ENCODE measurements at places on chromosomes 1 and 21.
A peak's percentile ranks its signal among the peaks of the same experiment; 100 is the strongest.

GRCh38 chr1:243964915-243965314 is 86.2 kb upstream of the ZBTB18 start:
- no peak for DNase-seq

- DNase-seq = peak; percentile 35
Measured at GRCh38 chr1:43152866-43153265, 19.2 kb downstream of the EBNA1BP2 start.

DNA sequence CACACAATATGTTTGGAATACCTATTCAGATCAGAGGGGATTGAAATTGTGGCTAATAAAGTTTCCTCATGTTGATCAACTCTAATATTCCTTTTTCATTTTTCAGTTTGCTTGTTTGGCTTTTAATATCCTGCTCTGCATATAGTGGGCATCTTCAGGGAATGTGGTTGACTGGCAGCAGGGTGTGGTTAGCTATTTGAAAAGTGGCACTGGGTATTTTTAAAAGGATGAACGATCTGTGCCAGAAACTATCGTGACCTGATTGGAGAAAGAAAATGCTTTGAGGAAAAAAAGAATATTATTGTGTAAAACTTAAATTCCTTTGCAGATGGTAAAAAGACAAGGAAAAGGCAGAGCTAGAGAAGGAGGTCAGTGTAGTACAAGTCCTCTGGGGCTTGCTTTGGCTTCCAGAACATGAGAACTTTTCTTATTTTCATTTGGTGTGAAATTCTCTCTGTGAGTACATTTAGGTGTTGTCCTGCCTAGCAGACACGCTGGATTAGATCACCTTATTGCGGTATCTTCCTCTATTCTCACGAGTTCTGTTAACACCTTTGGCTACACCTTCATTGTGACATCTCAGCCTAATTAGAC is 329.7 kb upstream of the SNX7 start:
- no peak for DNase-seq

DNA sequence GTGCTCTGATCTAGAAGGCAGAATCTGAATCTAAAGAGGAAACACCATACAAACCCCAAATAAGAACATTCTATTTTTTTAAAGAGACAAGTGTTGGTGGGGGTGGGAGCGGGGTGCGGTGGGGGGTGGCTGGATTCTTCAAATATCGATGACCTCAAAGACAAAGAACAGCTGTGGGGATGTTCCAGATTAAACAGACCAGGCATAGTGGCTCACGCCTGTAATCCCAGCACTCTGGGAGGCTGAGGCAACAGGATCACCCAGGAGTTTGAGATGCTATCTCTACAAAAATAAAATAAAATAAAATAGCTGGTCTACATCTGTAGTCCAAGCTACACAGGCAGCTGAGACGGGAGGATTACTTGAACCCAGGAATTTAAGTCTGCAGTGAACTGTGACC is 5.0 kb downstream of the ATP1A4 start:
- no peak for DNase-seq

DNA sequence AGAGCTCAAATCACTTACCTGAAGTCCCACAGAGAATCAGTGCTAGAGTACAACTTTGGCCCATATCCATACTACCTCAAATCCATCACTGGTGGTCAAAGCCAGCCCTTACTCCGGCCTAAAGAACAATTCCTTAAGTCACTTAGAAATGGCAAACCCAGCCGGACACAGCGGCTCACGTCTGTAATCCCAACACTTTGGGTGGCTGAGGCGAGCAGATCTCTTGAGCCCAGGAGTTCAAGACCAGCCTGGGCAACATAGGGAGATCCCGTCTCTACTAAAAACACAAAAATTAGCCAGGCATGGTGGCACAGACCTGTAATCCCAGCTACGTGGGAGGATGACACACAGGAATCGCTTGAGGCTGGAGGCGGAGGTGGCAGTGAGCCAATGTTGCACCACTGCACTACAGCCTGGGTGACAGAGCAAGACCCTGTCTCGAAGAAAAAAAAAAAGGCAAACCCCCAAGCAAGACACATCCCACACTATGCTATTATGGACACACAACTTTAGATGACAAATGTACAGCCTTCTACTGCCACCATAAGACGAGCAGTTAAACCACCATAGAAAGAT is 24.0 kb downstream of the NPHP4 start:
- DNase-seq = no peak

GRCh38 chr1:91885213-91885715 is 687 bp downstream of the TGFBR3 start:
- no peak for DNase-seq

- DNase-seq = no peak
Measured at GRCh38 chr1:228428412-228428811, 11.8 kb upstream of the TRIM17 start.

DNA sequence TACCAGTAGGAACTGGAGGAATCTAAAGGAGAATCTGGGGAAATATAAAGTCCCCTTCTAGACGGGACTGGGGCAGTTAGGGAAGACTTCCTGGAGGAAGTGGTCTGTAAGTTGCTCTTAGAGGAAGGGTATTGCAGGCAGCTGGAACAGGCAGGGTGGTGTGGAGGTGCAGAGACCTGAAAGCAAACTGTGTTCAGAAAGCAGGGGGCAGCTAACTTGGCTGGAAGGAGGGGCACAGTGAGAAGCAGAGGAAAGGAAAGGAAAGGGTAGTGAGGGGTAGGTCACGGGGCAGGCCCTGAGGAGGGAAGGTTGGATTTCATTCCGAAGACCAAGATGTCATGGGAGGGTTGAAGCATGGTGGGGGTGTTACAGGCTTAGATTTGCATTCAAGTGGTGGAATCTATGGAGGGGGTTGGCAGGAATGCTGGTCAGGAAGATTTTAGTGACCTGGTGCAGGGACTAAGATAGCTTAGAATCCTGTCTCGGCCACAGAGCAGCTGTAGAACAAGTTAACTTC is 240.7 kb downstream of the FOXD2 start:
- DNase-seq = no peak

DNA sequence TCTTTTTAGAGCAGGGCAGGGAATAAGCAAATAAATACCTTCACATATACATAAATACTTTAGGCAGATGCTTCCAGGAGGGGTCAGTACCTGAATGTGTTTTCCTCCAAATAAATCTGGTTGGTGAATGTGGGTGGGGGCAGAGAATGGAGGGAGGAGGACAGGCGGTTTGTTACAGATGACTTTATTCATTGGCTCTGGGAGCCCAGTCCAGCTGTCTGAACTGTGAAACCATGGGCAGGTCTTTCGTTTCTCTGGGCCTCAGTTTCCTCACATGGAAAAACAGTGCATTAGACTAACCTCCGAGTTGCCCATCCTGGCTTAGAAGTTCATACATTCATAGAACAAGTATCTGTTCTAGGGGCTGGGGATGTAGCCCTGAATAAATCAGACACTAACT is 124.6 kb downstream of the IER5 start:
- no peak for DNase-seq

DNA sequence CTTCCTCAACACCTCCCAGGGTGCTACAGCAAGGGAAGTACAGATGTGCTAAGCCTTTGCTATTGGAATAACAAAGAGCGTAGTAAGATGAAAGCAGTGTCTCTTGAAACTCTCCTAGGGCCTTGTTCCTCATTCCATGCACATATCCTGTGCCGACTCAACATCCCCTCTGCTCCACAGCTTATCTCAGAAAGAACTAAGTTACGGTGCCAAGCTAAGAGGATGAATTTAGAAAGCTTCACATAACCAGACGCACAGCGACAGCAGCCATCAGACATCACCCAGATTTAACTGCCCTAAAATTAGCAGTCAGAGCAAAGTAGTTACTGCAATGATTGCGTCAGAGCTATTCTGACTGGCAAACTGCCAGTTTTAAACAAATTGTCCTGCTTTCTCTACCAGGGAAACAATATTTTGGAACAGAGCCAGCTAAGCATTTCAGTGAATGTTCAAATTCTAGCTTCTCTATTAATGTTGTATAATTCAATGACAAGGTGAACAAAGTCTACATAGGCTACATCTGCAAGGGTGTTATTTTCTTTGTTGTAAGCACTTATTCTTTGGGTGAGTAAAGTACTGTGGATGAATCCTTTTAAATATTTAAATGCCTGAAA is 9.5 kb downstream of the SIPA1L2 start:
- peak; percentile 97 for DNase-seq

GRCh38 chr1:100622966-100623762 is 85.2 kb downstream of the GPR88 start:
- no peak for DNase-seq

DNA sequence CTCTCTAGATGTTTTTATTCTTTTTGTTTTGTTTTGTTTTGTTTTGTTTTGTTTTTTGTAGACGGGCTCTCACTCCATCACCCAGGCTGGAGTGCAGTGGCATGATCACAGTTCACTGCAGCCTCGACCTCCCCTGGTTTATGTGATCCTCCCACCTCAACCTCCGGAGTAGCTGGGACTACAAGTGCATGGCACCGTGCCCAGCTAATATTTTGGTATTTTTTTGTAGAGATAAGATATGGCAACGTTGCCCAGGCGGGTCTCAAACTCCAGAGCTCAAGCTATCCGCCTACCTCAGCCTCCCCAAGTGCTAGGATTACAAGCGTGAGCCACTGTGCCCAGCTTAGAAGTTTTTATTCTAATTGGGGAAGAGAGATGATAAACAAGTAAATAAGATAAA is 13.3 kb upstream of the TP53BP2 start:
- no peak for DNase-seq

GRCh38 chr1:9732123-9732971 is 80.8 kb downstream of the PIK3CD start:
- DNase-seq = no peak

DNA sequence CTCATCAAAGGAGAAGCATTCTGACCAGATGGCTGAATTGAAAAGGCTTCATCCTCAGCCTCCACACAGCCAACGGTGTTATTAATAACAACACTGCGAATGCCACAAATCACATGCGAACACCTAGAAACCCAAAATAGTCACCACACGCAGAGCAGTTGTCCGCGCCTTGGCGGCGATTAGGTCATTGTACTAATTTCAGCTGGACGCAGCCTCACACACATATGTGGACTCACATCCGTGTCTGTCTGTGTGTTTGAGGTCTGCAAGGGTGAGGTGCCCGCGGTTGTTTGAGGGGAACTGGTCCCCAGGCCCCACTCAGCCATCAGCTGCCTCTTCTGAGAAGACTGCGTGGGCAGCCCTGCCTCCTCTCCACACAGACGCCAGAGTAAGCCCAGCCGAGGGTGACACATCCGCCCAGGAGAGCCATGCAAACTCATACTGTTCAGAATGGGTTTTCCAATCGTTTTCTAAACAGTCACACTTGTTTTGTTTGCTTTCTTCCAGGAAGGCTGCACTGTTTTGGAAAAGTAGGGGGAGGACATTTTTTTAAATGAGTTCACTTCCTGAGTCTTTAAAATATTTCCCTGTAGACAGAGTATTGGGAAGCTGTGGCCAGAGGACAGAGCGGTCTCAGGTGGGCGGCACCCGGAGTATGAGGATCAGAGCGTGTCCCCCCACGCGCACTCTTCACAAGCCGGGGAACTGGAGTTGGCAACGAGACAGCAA is 53.4 kb downstream of the TOMM20 start:
- DNase-seq = peak; percentile 24

DNA sequence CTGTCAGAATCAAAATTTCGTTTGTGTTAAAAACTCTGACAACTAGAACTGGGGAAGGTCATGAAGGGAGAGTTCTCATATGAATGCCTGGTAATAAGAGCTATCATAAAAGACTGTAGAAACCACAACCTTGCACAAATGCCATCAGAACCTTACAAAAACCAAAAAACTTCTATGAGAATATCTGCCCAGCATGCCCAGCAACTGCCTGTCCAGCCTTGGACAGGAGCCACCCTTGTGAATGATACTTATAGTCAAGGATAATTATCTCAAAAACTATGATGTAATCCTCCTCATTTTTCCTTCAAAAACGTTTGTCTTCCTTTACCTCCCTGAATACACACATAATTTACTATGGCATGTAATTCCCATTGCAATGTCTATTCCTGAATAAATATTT is 53.4 kb upstream of the C1orf185 start:
- DNase-seq = no peak

GRCh38 chr1:91015358-91015780 is 6.5 kb downstream of the ZNF644 start:
- no peak for DNase-seq

DNA sequence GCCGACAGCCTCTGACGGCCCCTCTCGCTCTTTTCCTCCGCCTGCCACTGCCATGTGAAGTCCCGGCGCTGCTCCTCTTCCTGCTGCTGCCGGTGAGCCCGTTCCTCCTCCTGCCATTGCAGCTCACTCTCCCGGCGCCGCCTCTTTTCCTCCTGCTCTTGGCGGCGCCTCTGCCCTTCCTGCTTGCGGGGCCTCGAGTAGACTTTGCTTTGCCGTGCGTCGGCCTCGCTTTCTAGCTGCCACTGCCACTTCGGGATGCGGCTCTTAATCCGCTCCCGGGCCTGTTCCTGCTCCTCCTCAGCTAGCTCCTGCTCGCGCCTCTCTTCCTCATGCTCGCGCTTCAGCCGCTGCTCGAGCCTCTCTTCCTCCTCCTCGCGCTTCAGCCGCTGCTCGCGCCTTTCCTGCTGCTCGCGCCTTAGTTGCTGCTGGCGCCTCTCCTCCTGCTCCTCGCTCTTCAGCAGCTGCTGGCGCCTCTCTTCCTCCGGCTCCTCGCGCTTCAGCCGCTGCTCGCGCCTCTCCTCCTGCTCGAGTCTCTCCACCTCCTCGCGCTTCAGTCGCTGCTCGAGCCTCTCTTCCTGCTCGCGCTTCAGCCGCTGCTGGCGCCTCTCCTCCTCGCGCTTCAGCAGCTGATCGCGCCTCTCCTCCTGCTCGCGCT is 4.3 kb downstream of the TCHH start:
- DNase-seq = peak; percentile 66

DNA sequence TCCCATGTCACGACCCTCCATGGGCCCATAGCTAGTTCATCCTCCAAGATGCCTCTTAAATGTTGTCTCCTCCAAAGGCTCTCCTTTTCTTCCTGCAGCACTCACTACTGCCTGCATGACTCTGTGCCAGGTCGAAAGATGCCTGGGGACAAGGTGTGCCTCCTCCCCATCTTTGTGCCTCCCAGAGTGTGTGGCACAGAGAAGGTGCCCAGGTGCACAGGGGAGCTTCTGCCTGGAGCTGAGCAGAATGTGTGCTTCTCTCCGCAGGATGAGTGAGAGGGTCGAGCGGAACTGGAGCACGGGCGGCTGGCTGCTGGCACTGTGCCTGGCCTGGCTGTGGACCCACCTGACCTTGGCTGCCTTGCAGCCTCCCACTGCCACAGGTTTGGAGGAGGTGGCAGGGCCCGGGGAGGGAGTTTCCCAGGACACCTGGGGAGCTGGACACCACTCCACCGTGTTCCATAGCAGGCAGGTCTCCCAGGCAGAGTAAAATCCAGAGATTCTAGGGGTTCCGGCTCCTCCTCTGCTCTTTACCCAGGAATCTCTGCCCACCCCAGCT is 6.9 kb upstream of the PPM1J start:
- peak; percentile 12 for DNase-seq
